Stimulated activated CD8-positive, alpha-beta memory T cell treated with anti-CD3 and anti-CD28 coated beads, Interleukin-4, amount 100 ng/mL, for 1 hour (primary cell): ENCODE measurements at places on chromosomes 1 and 21.

GRCh38 chr1:7650801-7651200, 120.3 kb upstream of the VAMP3 start:
- DNase-seq: no peak

- peak; percentile 39 for DNase-seq
These were observed 3.1 kb upstream of the P3R3URF start for GRCh38 chr1:46179138-46180081.

DNA sequence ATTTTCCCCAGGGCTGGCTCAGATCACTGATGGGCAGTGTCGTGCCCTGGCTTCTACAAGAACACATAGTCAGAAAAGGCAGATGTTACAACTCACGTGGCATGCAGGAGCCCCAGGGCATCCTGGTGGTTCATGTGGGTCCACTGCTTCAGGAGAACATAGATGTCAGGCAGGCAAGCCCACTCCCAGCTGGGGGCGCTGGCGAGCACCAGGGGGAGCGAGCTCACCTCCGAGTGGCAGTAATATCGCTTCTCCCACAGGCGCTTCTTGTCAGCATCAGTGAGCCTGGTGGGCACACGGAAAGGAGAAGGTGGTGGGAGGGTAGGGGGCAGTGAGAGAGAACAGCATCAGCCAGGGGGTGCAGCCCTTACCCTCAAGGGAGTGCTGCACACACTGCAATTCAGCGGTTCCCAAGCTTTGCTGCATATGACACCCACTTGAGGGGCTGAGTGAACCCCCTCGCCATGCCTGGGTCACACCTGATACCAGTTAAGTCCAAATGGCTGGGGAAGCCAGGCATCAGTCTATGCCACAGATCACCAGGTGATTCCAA, 34.3 kb upstream of the PPP1R15B start:
- DNase-seq: no peak

- DNase-seq: no peak
These were observed 30.3 kb upstream of the PPP2R5A start for GRCh38 chr1:212254853-212255363.

GRCh38 chr1:212007886-212008285, 27.5 kb downstream of the INTS7 start:
- no peak for DNase-seq

GRCh38 chr1:174204697-174205308, 45.5 kb downstream of the RABGAP1L start:
- no peak for DNase-seq

- peak; percentile 61 for DNase-seq
These were observed at the start of gene S100A10 for GRCh38 chr1:151993734-151994496. Gene S100A10, minus strand, starts transcription at chr1:151993859. Its CDS starts 7,629 bp downstream, at chr1:151986230.

GRCh38 chr1:100998426-100998825, 27.2 kb downstream of the DPH5 start:
- DNase-seq: no peak

DNA sequence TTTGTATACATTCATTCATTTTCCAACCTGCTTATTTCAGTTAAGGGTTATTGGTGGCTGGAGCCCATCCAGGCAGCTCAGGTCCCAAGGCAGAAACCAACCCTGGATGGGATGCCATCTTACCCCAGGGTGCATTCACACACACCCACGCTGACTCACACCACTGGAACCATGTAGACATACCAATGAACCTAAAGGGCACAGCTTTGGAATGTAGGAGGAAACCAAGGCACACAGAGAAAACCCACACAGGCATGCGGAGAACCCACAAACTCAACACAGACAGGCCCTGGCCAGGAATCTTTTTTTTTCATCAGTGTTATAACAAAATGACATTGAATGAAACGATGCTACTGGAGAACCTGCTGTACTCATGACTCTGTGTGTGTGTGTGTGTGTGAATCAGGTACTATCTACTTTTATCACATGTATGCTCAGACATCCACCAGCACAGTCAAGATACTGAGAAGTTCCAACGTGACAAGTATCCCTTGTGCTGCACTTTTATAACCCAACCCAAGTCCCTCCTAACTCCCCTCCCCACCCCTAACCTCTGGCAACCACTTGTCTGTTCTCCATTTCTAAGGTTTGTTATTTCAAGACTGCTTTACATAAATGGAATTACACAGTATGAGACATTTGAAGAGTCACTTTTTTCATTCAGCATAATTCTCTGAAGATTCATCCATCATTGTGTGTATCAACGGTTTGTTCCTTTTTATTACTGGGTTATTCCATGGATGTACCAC, 286.8 kb upstream of the PLD5 start:
- DNase-seq: no peak

- DNase-seq: no peak
These were observed 6.8 kb upstream of the ERO1B start for GRCh38 chr1:236288620-236288976.

- DNase-seq: no peak
These were observed 1.9 kb downstream of the PABPC4 start for GRCh38 chr1:39574646-39575045.

DNA sequence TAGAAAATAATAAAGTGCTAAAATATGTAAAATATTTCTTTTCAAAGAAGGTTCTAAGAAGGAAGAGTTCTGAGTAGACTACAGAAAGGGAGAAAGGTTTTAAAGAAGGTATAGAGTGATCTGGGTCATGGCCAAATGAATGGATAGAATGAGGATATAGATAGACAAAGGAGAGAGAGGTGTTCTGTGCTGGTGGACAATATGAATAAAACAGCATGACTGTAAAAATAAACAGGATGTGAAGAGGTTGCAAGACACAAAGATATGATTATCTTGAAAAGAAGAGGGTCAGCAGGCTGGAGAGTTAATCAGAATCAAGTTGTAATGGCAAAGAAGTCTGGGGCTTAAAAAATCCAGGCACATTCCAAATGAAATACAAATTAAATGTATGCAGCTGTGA, 86.7 kb upstream of the GNG4 start:
- DNase-seq: no peak

DNA sequence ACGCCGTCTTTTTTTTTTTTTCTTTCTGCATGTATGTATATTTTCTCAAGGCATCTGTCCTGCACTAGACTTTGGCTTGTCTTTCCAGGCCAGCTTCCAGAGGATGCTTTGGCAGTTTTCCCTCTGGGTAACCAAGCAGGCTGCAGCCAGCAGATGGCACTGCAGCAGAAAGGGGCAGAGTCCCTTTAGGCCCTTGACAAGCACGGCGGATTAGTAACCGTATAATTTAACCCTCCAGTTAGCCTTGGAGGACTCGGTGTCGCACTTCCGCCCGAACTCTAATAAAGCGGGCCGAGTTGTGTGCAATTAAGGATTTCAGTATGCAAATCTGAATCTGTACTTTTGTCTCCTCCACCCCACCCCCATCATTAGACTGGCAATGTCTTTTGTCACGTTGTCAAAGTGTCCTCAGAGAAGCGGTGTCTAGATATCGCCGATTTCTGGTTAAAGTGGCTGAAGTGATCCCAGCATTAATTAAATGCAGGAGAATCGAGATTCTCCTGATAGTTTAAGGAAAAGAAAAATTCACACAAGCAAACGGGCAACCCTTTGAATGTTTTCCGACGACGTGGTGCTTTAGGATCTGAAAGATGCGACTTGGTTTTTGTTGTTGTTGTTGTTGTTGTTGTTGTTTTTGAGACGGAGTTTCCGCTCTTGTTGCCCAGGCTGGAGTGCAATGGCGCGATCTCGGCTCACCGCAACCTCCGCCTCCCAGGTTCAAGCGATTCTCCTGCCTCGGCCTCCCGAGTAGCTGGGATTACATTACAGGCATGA, 1.1 kb upstream of the TMEM167B start:
- no peak for DNase-seq

- no peak for DNase-seq
These were observed 61.2 kb downstream of the AGPAT3 start for GRCh38 chr21:43926196-43926595.

GRCh38 chr1:15386164-15386749, 23.4 kb upstream of the EFHD2 start:
- DNase-seq: no peak

DNA sequence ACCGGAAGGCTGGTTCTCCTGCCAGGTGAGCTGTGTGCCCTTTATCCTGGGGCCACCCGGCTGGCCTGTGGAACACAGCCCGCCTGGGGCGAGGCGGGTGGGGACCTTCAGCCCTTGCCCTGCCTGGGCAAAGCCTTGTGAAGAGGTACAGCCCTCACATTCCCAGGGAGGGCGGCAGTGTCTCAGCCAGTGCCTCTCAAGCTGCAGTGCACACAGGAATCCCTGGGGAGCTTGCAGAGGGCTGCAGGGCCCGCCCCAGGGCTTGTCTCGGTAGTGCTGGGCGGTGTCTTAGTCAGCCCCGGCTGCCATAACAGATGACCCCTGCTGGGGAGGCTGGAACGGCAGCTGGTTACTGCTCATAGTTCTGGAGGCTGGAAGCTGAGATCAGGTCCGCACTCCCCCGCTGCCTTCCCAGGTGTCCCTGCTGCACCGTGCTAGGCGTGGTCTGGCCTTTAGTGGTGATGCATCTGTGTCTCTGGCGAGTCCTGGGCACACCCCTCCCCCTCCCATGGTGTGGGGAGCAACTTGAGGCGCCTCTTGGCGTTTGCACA, 12.6 kb downstream of the DFFB start:
- no peak for DNase-seq

DNA sequence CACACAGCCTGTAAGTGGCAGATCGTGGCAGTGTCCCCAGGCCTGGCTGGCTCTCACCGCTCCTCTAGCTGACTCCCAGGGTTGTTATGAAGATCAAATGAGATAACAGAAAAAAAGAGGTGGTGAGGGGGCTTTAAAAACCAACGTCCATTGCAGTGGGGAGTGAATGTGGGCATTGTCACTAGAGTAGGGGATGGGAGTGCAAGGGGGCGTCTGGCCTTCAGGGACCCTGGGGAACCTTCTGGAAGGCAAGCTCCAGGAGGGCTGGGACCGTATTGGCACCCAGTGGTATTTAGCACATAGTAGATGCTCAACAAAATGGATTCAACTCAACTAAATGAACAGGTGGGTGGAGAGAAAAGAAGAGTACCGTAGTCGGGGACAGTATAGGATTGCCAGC, 3.4 kb downstream of the PLA2G2D start:
- DNase-seq: no peak

- DNase-seq: no peak
These were observed 24.6 kb downstream of the PADI2 start for GRCh38 chr1:17094664-17095063.

GRCh38 chr1:200409203-200409760, 554 bp downstream of the ZNF281 start:
- peak; percentile 15 for DNase-seq

- no peak for DNase-seq
These were observed 20.1 kb downstream of the ADCY10 start for GRCh38 chr1:167893798-167894197.

DNA sequence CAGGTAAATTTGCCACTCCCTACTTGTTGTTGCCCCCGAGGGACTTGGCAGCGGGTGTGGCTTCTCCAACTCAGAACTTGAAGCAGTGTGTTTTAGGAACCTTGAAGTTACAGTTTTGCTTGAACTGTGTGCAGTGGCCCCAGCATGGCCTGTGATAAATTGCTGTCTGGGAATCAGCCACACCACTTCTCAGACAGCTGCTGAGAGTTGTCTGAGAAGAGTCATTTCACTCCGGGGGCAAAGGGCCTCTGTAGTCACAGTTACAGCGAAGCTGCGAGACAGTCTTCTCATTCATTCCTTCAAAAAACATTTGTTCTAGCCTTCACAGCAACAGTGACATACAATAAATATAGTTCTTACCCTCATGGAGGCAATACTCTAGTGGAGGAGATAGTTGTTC, 70.3 kb downstream of the PROX1 start:
- DNase-seq: no peak

DNA sequence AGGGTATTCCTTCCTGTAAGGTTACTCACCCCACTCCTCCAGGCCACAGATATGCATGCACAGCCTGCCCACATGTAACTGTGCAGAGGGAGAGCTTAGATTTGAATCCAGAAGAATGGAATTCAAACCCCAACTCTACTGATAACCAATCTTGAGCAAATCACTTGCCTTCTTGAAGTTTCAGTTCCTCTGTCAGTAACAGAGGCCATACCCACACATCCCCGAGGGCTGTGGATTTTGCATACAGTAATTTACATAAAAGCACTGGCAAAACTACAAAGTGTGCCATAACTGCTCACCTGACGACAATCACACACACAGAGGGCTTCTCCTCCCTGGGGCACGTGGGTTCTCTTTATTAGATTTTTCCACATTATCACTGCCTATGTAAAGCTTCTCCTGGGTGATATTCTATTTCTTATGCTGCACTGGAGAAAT, 18.6 kb downstream of the CD247 start:
- DNase-seq: no peak

GRCh38 chr1:182698971-182699370, 14.6 kb upstream of the RGS8 start:
- DNase-seq: no peak

DNA sequence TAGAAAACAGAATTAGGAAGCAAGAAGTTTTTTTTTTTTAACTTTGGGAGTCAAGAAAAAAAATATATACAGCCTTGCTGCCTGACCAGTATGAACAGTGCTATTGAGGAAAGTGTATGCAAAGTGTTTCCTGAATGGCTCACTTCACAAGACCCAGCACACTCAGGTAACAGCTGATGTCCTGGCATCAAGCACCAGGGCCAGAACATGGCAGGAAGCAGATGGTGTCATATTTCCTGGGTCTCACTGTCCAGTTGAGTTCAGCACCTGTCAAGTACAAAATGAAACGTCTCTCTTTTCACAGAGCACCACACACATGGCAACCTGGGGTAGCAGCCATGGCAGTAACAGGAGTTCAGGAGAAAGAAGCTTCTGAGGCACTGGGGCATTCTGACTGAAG, 372.3 kb downstream of the TTLL7 start:
- DNase-seq: no peak

DNA sequence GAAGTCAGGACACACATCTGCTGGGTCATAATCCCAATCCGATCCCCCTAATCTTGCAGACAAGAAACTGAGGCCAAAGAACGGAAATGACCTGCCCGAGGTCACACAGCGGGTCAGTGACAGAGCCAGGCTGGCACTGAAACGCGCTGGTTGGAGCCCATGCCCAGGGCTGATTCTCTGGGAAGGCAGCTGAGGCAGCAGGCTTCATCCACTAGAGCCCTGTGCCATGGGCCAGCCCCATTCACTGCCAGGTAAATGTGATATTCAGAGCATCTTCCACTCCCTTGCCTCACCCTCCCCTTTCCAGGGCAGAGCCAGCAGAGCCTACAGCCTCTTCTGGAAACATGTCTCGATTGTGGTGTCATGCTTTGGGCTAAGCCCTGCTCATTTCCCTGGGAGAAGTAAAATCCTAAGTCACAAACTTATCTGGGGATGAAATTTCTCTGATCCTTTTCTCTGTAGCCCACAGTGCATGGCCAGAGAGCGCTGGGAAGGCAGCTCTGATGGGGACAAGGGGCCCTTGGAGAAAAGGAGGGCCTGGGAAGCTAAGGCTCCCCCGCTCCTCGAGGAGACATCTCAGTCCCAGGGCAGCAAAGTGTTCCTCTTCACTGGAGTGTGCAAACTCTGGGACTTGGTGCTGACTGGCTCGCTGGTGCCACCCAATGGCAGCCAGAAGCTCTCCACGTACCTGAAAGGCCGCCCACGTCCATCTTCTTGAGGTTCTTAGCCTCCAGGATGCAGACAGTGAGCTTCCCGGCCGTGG, 110.4 kb downstream of the SYT2 start:
- DNase-seq: no peak
